ENCODE measurements at places on chromosomes 7 and 10.

GRCh38 chr10:70662362-70663220, 9.7 kb upstream of the ADAMTS14 start:
- DNase-seq, result no peak

GRCh38 chr10:85874208-85874607, 492.4 kb downstream of the GRID1 start:
- no peak for DNase-seq

DNA sequence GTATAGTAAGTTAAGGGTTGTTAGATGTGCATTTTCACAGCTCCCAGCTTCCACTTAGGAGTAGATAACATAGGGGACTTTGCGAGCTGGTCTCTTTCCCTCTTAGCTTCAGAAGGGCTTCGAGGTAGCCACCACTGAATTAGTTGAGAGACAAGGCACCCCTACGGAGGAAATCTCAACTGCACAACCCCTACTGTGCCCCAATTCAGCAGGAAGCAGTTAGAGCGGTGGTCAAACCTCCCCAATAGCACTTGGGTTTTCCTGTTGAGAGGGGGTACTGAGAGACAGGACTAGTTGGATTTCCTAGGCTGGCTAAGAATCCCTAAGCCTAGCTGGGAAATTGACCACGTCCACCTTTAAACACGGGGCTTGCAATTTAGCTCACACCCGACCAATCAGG, 1.1 kb upstream of the HERPUD2 start:
- no peak for DNase-seq

DNA sequence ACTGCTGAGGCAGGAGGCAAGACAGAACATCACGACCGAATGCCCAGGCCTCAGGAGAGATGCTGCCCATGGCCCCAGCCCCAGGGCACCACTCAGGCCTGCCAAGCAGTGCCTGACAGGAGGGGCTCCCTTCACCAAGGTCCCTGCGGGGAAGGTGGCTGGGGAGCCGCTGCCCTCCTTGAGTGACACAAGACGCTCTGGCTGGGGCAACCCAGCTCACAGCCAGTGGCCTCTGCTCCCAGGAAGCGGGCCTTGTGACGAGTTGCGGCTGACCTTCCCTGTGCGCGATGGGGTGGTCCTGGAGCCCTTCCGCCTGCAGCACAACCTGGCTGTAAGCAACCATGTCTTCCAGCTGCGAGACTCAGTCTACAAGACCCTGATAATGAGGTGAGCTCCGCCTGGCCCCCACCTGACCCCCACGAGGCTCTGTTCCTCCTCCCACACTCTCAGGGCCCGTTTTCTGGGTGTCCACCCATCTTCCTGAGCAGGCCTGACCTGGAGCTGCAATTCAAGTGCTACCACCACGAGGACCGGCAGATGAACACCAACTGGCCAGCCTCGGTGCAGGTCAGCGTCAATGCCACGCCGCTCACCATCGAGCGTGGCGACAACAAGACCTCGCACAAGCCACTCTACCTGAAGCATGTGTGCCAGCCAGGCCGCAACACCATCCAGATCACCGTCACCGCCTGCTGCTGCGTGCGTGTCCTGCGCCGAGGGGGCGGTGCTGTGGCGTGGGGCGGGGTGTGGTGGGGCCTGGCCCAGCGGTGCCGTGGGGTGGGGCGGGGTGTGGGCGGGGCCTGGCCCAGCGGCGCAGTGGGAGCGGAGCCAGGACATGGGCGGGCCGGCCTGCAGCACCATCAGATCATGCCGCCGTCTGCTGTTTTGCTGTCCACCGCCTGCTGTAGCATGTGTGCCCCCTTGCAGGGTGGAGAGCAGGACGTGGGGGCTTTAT, 12.8 kb downstream of the ZMIZ2 start:
- peak; percentile 81 for DNase-seq

GRCh38 chr10:101797403-101798059, 14.3 kb upstream of the NPM3 start:
- no peak for DNase-seq

DNA sequence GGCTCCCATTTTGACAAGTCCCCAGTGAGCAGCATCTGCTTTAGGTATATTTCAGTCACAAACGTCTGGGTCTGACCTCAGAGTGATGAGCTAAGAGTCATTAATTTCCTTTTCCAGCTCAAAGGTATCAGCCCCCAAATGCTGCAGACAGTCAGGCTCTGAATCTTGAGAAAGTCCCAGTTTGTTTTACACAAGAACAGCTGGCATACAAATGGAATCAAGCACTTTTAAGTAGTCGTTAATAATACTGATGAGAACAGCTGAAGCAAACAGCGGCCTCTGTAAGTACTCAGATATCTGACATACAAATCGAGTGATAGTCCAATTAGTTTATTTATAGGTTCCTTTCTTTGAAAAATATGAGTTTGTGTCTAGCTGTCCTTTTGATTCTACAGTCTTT, 49.4 kb upstream of the MSRB2 start:
- DNase-seq, result no peak

- DNase-seq, result no peak
These were observed 159.5 kb upstream of the HGF start for GRCh38 chr7:81929386-81929785.

DNA sequence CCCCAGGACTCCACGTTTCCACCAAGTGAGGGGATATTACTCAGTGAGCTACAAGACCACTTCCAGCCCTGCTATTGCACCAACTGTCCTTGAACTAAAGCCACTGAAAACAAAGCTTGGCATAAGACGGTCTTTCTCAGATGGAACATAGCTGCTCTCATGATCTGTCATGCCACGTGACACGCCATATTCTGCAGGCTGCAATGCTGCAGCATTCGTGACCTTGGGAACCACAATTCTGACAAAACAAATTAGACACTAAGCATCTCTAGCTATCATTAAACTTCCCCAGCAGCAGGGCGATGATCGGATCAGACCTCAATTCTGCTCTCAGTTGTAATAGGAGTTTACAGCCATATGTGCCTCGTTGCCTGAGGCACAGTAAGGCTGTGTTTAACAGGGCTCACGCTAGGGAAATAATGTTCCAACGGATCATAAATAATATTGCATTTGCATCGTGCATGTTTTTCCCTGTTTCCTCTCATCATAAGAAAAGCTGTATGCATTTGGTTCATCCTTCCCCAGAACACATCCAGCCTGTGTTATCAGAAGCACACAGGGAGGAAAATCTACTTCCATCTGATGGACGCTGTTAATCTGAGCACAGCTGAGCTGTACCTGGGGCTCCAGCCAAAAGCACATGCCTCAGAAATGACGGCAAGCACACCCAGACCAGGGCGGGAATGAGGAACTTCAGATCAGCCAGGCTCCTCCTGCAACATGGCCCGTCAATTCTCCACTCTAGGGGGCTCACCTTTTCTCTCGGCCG, 38.6 kb upstream of the CNPY1 start:
- no peak for DNase-seq

DNA sequence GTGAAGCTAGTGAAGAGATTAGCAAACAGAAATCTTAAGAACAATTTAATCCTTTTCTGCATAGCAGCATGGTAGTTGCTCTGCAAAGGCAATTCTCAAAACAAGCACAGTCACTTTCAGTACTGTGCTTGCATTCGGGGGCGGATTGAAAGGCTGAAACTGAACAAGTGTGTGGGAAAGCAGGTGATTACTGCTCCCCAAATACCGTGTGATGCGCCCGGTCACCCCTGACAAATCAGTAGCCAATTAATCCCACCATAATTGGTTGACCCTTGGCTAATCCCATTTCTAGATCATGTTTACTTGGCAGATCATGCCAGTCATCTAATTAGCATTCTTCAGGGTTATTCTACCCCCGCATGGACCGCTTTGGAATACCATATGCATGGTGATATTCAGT, 76.5 kb upstream of the ADRB1 start:
- no peak for DNase-seq

GRCh38 chr7:73970801-73971229, 57.2 kb upstream of the ELN start:
- DNase-seq, result no peak

DNA sequence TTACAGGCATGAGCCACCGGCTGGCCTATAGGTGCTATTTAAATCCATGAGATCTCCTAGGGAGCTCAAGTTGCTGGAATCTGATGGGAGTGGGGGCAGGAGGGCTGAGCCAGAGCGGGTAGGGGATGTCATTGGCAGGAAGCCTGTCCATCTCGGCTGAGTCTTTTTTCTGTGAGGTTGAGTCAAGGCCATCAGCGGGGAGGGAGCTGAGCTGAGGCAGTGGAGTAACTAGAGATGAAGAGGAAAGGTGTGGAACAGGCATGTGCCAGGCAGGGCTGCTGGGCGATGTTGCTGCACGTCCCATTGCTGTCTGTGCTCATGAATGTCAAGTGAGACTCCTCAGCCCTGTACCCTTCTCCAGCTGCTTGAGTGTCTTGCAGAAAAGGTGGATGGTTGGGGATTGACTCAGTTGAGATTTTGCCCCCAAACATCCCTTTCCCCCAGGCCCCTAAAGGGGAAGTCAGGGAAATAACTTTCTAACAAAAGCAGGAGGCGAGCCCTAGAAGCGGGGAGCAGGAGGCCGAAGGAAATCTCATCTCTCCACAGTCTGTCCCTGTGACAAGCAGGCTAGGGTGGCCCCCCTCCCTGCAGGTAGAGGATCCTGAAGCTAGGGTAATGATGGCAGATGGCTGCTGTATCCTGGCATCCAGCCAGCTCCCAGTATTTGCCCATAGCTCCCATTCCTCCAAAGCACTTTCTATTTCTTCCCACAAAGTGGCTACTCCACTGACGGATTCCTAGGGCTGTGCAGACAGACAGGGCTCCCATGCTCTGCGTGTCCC, 5.4 kb downstream of the ATP6V1F start:
- no peak for DNase-seq

DNA sequence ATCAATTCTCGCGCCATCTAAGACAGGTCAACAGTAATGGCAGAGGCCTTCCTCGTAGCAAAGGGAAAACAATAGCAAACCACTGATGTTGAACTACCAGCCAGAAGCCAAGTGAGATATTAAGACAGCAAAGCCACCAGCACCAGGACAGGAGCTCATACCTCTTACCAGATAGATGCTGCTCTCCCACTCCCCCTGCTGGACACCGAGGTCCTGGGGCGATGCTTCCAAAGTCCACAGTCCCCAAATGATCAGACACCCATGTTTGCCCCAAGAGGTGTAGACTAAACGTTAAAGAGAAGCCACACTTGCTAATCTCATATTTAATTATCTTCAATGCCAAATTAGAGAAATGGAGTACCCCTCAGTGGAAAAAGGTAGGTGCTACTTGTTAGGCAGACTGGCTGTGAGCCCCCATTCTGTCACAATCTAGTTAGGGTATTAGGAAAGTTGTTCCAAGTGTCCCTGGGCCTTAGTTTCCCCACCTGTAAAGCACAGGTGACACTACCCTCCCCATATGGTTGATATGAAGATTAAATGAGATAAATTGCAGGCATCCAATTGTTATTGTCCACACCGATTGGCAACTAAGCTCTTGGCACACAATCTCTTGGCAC, 39.9 kb downstream of the TOMM7 start:
- DNase-seq, result peak; percentile 50

GRCh38 chr7:77335581-77335980, 80.6 kb downstream of the GSAP start:
- DNase-seq, result no peak

GRCh38 chr7:77416621-77417371, 647 bp upstream of the GSAP start:
- no peak for DNase-seq

DNA sequence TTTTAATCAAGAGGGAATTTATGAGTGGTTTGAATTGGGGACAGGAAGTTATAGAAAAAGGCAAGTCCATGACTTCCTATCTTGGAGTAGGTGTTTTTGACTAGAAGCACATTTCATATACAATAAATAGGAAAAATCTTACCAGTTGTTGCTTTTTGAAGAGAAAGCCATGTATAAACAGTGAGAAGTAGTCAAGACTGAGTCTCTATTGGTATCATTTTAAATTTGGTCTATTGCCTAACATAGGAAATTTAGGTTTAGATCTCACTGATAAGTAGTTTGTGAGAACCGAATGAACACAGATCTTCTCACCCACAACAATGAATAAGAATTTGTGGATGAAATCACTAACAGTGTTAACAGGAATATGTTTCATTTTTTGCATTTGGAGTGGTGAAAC, 387.2 kb downstream of the BBS9 start:
- DNase-seq, result no peak

DNA sequence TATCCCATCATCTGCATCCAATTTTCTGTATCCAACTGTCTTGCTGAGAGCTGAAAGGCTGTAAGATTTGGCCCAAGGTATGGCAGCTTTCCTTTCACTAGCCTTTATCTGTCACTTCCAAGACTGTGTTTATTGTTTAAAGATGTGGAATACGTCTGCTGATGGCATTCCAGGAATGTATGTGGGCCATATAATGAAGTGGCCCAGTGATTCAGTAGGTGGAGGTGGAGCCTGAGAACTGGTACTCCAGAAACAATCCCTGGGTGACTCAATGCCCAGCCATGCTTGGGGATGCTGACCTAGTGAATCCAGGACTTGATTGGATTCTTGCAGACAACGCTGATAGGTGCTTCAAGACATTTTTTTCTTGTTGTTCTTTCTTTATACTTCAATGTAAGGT, 13.5 kb downstream of the NEUROD6 start:
- DNase-seq, result no peak

DNA sequence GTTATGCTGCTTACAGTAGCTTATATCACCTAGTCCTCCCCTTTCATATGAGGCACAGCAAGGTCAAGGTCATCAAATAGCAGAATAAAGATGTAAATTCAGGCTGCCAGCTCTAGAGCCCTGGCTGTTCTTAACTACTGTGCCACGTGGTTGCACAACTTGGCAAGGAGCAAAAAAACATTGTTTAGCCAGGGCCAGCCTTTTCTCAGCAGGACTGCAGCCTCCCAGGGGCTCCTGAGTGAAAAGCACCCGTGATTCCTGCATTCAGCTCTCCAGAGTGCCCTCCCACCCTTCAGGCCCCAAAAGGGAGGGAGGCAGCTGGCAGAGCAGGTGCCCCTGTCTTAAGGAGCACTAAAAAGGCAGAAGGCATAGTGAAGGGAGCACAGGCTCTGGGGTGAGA, 31.8 kb upstream of the TM9SF3 start:
- peak; percentile 84 for DNase-seq

DNA sequence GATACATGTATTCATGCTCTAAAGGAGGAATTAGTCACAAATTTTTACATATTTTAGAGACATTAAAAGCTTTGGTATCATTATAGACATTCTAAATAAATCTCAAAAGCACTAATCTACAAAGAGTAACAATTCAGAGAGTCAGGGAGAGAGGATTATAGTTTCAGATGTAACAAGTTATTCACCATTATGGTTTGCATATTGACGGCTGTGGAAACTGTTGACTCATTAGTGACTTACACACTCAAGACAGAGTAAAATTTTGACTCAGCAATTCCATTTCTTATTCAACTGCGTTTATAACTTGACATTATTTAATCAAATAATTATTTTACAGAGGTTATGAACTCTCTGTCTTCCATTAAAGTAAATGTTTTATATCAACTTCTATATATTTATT, 95.4 kb upstream of the SEMA3C start:
- no peak for DNase-seq

Data from hematopoietic multipotent progenitor cell treated with erythropoietin and hydrocortisone succinate and interleukin-3 and kit ligand, for 15 days (in vitro differentiated cells).